Hematopoietic multipotent progenitor cell treated with erythropoietin and hydrocortisone succinate and interleukin-3 and kit ligand, for 4 days (in vitro differentiated cells): ENCODE measurements at places on chromosomes 2 and 18.

GRCh38 chr2:196504788-196505187, 134.7 kb upstream of the CCDC150 start:
- no peak for DNase-seq

- DNase-seq, result no peak
Observed at GRCh38 chr18:31719363-31720006, 35.1 kb upstream of the B4GALT6 start.

GRCh38 chr18:59810183-59810582, 89.6 kb upstream of the PMAIP1 start:
- no peak for DNase-seq

DNA sequence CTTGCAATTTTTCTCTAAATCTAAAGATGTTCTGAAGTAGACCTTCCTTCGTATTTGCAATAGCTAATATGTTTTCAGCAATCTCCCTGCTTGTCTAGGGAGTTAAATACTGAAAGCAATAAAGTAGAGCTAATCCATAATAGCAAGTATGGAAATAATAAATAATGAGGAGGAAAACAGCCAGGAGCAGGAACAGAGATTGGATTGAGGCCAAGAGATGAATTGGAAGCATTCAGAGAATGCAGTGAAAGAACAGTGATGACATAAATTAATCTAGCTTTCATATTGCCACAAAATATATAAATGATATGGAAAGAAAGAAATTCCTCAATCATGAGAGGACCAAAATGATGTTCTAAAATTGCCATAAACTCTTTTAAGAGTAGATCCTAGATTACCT, 679.7 kb downstream of the METTL4 start:
- no peak for DNase-seq

DNA sequence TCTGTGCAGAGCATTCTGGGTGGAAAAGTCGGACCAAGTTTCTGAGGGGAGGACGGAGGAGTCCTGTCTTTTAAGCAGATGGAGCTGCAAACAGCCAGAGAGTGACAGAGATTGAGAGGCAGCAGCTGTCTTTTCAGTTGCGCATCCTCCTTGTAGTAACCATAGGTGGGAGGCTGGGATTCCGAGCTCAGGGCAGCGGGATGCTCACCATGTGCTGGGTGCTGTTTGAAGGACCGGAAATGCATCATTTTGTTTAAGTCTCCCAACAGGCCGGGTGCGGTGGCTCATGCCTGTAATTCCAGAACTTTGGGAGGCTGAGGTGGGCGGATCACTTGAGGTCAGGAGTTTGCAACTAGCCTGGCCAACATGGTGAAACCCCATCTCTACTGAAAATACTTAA, 93.4 kb downstream of the AGAP1 start:
- no peak for DNase-seq

DNA sequence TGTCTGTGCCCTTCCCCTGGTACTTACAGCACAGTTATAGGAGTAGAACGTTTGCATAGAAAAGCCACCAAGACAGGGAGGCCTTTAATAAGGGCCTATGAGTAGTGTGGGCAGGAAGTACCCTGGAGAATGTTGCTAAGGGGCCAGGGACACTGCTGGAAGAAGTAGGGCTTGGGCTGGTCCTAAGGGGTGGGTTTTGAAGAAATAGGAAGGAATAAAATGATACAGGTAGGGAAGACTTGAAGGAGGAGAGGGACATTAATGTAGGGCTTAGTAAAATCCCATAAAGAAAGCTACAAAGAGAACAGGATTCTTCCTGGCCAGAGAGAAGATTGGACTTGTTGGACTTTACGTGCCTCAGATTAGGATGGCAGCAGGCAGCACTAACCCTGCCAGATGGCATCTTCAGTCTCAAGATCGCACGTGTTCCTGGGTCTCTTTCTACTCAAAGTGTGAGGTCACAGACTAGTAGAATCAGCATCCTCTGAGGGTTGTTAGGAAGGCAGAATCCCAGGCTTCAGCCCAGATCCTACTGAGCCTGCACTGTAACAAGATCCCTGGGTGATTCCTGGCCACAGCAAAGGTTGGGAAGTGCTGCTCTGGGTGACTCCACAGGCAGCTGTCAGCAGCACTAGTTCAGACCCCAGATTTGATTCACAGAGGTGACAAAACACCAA, 39.2 kb downstream of the EPAS1 start:
- DNase-seq, result no peak

GRCh38 chr2:71530641-71531332, 77.4 kb downstream of the DYSF start:
- DNase-seq, result peak; percentile 77
